Dorsolateral prefrontal cortex (tissue), 122 donors: ENCODE measurements at places on chromosomes 5 and 9.

- no peak for DNase-seq
Observed at GRCh38 chr5:157558041-157558595, 17.5 kb downstream of the ADAM19 start.

- DNase-seq, result peak; percentile 35
Observed at GRCh38 chr5:16666883-16667398, 50.1 kb upstream of the RETREG1 start.

GRCh38 chr5:16410338-16410737 lies 55.3 kb downstream of the ZNF622 start:
- no peak for DNase-seq

DNA sequence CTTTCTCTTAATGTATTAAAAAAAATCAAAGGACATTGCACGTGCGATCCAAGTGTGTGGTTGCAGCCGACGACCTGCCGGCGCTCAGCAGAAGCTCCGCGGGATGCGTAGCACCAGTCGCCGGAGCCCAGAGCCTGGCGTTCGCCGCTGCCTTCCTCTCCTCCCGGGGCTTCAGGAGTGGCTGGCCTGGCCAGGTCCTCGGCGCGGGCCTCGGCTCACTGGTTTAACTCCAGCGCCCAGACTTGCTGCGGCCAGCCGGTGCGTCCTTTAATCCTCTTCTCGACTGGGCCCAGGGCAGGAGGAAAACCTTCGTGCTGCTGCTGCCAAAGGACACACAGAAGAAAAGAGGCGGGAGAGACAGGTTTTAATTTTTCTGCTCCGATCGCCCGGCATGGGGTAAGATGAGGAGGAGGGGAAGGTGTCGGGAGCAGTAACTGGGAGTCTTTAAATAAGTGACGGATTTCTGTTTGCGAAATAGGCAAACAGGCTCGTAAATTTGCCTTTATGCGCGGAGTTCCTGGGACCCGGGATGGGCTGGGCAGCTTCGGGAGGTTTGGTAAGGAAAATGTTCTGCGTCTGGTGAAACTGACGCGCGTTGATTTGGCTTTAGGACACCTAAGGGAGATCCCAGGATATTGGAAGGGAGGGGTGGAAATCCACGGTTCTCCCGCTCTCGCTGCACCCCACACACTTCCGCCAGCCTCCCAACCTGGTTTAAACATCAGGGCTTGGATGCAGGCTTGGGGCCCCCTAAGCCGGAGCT lies 2.3 kb downstream of the HAND1 start:
- DNase-seq, result no peak

DNA sequence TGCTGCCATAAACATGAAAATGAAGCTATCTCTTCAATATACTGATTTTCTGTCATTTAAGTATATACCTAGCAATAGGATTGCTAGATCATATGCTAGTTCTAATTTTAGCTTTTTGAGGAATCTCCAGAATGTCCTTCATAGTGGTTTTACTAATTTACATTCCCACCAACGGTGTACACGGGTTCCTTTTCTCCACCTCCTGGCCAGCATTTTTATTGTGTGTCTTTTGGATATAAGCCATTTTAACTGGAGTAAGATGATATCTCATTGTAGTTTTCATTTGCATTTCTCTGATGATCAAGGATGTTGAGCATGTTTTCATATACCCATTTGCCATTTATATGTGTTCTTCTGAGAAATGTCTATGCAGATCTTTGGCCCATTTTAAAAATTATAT lies 446.5 kb downstream of the GABRG2 start:
- DNase-seq, result no peak

DNA sequence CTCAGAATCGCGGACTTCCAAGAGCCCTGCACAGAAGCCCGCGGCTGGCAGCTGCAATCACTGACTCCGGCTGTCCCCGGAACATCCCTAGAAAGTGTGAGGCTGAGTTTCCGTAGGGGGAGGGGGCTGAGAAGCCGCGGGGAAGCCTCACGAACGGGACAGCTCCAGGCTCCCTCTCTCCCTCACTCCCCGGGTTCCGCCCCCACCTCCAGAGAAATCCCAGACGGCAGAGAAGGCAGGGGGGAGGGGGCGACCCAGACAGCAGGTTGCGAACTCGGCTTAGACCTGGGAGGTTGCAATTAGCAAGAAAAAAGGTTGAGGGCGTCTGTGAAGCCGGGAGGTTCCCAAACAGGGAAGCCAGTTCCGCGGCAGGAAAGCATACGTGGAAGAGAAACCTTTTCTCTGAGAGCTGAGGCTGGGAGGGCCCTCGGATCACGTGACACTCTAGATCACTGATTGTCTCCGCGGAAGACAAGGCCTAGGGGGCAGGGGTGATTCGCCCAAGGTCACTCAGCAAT lies 73.8 kb upstream of the CPLX2 start:
- DNase-seq, result peak; percentile 73

- no peak for DNase-seq
Observed at GRCh38 chr9:105248691-105249090, 4.2 kb downstream of the SLC44A1 start.

- DNase-seq, result no peak
Observed at GRCh38 chr5:60718166-60718892, 18.4 kb upstream of the DEPDC1B start.

- no peak for DNase-seq
Observed at GRCh38 chr5:151071848-151072629, 8.8 kb downstream of the TNIP1 start.
